NCI-H1105 (cell line): ENCODE measurements at places on chromosomes 12 and 14.
A peak's percentile ranks its signal among the peaks of the same experiment; 100 is the strongest.

- no peak for DNase-seq
Observed at GRCh38 chr14:64605926-64606685, 56.3 kb downstream of the PPP1R36 start.

DNA sequence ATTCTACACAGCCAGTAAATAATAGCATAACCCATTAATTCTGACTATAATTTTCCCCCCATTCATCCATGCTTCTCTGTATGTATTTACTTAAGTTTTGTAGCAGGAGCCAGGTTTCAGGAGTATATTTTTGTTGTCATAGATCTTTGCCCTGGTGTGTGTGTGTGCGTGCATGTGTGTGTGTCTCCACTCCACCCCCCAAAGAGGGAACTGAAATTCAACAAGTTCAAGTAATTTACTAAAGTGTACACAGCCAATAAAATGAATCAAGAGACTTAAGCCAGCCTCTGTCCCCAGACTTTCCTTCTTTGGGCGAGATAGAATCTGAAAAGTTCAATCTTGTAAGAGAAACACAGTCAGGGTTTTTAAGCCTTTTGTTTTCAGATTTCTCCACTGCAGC is 792.0 kb downstream of the MED13L start:
- no peak for DNase-seq

DNA sequence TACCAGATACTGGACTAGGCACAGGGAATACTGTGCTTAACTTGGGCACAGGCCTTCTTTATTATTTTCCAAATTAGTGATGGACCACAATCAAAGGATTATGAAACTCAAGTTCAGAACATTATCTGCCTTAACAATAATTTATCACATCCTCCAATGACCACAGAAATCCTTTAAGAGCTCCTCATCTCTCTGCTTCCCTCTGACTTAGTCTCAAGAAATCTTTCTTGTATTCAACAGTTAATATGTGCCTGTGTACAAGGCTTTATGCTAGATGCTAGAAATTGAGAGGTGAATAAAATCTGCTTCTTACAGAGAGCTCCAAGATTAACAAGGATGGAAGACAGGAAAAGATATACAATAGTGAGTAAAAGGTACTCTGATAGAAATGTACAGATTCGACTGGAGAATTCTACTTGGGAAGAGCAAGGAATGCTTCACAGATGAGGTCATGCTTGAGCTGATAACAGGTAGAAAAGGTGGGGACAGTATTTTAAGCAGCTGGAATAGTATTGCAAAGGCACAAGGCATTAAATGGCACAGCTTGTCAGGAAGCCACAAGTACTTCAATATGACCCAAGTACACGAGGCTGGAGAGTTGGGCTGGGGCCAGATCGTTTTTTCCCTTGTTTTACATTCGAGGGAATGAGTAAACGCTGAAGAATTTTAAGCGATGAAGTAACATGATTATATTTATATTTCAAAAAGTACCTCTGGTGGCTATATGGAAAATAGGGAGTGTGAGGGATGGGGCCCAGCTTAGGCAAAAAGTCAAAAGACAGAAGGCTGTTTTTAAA is 55.1 kb upstream of the ARID2 start:
- DNase-seq, result no peak

DNA sequence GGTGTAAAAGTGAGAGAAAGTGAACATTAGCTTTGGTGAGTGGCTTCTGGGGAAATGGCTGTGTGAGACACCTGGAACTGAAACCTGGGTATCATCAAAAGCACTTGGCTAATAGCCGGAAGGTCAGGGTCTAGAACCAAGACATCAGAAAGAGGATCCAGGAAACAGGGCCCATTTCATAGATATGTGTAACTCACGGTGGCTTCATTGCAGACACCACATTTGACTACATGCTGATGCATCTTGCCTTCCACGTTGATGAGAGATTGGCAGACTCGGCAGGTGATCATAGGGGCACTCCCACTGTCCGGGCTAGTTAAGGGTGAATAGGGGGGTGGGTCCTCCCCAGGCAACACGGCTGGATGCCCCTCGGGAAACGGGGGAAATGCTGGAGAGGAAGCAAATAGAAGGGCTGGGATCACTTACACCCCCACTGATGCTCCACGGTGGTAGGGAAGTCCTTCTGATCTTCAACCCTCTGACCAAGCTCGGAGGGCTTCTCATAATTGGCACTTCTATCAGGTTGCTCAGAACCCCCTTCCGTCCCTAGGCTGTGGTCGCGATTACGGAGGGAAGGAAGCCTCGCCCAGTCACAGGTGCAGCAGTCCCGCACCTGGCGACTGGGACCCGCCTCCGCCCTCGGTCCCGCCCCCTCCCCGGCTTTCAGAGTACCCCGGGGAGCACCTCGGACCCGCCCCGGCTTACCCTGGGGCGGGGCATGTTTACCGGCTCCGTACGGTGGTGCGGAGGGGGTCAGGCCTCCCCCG is 593 bp downstream of the PIP4P1 start:
- DNase-seq, result peak; percentile 68

GRCh38 chr12:127606476-127607015 is 660.4 kb upstream of the TMEM132C start:
- DNase-seq, result no peak

DNA sequence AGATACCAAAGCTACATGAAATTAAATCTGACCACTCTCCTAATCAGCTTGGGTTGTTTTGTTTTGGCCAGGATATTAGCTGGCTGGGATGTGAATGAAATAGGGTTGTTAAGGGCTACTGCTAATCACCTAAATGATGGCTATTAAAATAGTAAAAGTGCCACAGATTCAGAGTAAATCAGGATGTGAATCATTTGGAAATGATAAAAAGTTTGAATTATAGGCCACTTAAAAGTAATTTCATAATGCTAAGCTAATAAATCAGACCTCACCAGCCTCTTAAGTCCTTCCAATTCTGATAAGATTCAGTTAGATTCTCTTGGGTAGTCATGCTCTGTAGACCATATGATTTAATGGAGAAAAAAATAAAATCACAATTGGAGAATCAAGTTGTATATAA is 12.0 kb downstream of the HELB start:
- no peak for DNase-seq

GRCh38 chr12:25058658-25059058 is 109.8 kb upstream of the BCAT1 start:
- no peak for DNase-seq

DNA sequence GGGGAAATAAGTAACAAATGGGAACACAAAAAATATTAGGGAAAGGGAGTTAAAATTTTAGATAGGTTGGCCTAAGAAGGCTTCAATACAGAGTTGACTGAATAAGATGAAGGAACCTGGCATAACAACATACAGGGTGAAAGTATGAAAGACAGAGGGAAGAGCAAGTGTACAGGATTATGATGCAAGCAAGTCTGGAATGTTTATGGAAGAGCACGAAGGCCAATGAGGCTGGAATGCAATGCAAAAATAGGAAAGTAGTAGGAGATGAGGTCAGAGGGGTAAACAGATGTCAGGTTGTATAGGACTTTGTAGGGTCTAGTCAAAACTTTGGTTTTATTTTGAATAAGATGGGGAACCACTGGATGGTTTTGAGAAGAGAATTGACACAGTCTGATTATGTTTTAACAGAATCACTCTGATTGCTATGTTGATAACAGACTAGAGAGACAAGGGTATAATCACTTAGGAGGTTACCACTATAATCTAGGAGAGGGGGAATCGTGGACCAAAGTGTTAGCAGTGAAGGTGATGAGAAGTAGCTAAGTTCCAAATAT is 96.8 kb downstream of the OSBPL8 start:
- no peak for DNase-seq

DNA sequence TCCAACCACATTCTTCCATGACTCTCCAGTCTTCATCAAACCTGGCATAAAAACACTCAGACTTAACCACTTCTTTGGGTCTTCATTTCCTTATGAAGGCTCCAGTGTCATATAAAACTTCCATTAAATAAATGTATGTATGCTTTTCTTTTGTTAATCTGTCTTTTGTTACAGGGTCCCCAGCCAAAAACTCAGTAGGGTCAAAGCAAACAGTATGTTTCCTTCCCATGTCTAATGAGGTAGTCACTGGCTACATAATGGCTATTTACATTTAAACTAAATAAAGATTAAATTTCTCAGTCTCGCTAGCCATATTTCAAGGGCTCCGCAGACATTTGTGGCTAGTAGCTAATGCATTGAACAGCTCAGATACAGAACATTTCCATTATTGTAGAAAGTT is 40.1 kb upstream of the STAB2 start:
- DNase-seq, result no peak

DNA sequence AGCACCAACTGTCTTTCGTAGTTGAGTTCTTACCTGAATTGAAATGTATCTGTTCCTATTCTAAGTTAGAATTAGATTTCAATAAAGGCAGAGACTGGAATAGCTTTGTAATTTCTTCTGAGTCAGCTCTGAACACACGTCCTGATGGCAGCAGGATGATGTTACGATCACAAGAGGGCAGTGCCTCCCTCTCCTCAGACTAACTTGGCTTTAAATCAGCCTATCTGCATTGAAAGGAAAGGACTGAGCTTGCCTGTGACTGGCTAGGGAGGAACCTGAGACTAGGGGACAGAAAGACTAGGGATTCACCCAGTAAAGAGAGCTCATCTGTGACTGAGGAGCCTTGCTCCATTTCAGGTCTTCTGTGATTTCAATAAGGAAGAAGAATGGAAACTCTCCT is 323.7 kb upstream of the OR4E1 start:
- DNase-seq, result no peak

DNA sequence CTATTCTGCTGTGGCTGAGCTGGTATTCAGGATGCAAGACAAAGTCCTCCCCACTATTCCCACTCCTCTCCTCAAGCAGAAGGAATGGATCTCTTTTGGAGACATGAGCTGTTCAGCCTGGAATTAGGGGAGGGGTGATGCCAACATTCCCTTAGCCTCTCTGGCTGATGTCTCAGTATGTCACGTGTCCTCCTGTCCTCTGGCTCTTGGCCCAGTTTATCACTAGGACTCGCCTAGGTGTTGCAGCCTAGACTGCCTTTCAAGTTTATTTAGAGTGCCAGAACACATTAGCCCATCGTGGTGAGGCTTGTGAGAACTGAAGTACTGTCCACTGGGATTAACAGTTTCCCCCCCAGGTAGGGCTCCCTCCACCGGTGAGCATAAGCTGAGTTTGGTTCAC is 239.9 kb upstream of the MIS18BP1 start:
- DNase-seq, result no peak

DNA sequence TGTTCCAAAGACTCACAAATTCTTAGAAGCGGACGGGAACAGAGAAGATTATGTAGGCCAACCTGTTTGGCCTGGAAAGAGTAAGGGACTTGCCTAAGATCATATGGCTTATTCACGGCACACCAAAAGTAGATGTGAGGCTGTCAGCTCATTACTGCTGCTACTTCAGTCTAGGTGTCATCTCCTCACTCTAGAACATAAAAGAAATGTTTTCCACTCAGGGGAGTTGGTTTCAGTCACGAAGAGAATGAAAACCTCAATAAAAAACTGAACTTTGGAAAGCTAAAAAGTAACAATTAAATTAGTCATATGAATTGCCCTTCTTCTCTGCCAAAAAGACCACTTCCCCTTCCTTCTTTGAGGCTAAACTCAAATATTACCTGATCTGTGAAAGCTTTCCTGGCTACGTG is 658 bp upstream of the CEP128 start:
- DNase-seq, result no peak

DNA sequence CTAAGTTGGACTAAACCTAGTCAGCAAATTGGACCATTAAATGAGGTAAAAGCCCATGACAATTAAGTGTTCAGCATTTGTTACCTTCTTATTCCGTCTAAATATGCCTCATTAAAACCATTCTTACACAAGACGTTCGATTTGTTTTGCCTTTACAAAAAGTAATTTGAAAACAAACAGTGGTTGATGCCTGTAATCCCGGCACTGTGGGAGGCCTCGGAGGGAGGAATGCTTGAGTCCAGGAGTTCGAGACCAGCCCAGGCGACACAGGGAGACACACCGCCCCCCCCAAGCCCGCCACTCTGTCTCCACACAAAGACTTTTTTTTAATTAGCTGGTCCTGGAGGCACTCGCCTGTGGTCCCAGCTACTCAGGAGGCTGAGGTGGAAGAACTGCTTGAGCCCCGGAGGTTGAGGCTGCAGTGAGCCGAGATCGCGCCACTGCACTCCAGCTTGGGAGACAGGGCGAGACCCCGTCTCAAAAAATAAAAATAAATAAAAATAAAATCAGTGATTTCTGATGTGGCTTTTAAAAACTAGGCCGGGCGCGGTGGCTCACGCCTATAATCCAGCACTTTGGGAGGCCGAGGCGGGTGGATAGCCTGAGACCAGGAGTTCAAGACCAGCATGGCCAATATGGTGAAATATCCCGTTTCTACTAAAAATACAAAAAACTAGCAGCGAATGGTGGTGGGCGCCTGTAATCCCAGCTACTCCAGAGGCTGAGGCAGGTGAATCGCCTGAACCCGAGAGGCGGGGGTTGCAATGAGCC is 856 bp upstream of the EIF4B start:
- DNase-seq, result no peak

GRCh38 chr12:50820177-50820576 is 22.5 kb upstream of the TMPRSS12 start:
- no peak for DNase-seq

DNA sequence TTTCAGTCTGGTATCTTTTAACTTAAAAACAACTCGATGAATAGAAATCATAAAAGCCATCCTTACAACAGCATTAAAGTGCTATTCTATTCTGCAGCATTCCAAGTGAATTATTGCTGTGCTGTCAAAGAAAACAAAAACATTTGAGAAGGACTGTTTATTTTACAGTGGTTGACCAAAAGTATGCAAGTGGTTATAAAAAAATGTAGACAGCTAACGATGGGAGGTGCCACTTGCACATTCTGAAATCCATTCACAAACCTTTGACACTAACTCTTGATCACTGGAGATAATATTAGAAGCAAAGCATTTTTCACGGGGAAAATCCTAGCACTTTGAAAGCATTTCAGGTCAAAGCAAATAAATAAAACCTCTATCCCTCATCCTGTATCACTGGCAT is 55.6 kb downstream of the HMGA2 start:
- no peak for DNase-seq

DNA sequence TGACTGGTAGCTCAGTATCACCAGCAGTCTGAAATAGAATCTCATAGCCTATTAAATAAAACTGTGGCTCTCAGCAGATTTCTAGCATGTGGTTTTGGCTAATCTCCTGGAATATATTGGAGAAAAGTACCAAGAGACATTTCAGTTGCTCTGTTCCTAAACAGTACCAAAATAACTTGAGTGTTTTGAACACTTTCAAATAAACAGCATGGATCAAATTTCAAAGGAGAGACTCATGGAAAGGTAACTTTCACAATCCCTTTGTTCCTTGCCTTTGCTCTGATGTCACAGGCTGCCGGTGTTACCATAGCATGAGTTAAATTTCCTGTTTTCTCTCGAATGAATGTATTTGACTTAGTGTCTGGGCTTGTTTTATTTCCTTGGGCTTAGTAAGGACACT is 3.4 kb downstream of the ARG2 start:
- no peak for DNase-seq

DNA sequence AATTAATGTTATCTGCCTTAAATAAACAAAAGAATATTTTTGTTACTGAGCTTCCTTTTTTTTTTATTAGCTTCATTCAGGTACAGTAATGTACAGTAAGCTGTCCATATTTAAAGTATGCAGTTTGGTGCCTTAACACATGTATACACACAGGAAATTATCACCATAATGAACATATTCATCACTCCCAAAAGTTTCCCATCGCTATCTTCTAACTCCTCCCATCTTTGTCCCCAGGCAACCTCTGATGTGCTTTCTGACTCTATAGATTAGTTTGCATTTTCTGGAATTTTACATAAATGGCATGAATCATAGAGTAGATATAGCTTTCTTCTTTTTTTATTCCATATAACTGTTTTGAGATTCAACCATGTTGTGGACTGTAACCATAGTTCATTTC is 193.0 kb downstream of the TRHDE start:
- no peak for DNase-seq
